Activated CD8-positive, alpha-beta memory T cell treated with anti-CD3 and anti-CD28 coated beads for 1 hour (primary cell): ENCODE measurements at places on chromosomes 2 and 18.

- DNase-seq = no peak
Observed at GRCh38 chr18:51582551-51582950, 385.1 kb upstream of the MEX3C start.

GRCh38 chr2:191303140-191304005 lies 58.2 kb downstream of the MYO1B start:
- DNase-seq = no peak

- DNase-seq = no peak
Observed at GRCh38 chr18:7741640-7742039, 174.5 kb downstream of the PTPRM start.

- DNase-seq = no peak
Observed at GRCh38 chr18:62702259-62702658, 13.1 kb upstream of the PHLPP1 start.

DNA sequence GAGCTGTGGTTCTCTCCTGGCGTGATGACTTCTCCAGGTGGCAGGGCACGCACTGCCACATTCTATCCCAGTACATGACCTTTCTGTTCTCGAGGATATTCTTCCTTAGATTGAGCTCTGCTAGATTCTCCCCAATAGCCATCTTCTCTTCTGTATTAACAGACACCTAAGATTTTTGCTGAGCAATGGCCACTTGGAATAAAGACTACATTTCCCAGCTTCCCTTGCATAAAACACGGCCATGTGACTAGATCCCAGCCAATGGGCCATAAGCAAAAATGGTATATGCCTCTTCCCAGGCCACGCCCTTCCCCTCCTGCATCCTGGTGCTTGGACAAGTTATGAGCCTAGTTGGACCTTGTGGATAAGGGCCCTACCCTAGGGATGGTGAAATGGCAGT lies 82.1 kb downstream of the EIF2AK3 start:
- DNase-seq = no peak

DNA sequence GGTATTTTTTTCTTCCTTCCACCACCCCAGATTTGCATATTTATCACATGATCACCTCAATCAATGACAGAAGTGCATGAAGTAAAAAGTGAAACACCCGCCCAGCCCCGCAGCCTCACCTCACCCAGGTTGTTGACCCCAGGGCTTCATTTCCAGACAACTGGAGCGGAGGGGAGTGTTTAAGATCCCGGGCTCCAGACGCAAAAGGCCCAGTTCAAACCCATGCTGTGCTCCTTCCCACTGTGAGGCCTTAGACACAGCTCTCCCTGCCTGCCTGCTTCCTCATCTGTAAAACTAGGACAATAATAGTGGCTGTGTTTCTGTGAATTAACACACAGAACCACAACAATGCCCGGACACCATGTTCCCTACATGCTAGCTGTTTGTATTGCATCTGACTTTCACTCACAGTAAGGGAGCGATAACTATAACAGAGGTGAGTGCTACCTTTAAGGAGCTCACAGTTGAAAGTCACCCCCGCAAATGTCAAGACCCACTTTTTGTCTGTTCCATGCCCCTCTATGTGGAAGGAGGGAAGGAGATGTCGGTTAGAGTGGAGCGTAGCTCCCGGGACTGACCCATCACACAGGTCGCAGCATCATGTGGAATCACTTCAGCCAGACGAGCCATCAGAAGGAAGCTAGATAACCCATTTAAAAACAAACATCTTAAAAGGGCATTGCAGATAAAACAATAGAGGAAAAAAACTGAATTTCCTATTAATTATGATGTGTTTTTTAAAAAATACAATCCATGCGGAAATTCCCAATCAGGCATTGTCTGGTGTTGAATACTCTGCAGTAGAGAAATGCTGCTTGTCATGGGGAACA lies 77.5 kb upstream of the DAPL1 start:
- no peak for DNase-seq

- DNase-seq = no peak
Observed at GRCh38 chr2:25380023-25380422, 38.3 kb upstream of the DNMT3A start.

GRCh38 chr18:7859122-7859521 lies 292.0 kb downstream of the PTPRM start:
- DNase-seq = no peak

GRCh38 chr18:34084635-34085034 lies 140.1 kb downstream of the NOL4 start:
- DNase-seq = no peak

GRCh38 chr2:235843591-235844395 lies 324.4 kb downstream of the GBX2 start:
- DNase-seq = no peak

GRCh38 chr2:122236152-122236874 lies 480.9 kb downstream of the TSN start:
- no peak for DNase-seq

DNA sequence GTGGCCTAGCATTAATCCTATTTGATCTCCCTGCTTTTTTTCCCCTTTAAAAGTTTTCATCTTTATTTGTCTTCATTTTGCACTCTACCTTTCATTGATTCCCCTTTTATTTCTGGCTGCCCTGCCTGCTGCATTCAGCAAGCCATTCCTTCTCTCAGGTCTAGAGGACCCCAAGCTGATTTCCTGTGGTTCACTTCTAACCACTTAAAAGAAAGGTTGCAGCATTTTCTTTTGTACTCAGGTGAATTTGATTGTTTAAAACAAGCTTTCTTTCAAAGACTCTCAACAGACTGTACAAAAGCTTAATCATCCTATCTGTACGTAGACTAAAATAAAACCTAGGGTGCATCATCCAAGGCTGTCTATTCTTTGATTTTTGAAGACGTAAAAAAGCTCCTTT lies 160.3 kb downstream of the CSRNP3 start:
- DNase-seq = no peak

DNA sequence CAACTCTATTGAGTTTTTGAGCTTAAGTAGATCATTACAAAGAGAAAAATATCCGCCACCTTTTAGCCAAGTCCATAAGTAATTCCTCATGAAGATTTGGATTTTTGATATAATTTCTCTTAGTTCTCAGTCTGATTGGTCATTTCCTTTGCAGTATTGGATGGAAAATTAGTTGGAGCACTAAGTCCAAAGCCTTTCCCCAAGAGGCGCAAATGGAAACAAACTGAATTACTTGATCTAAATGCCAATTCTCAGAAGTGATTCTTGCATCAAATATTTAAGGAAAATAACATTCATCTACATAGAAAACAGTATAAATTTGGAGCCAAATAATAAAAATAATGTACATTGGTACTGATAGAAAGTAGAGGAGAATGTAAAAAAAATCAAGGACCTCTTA lies 115.6 kb downstream of the CACNB4 start:
- no peak for DNase-seq

- no peak for DNase-seq
Observed at GRCh38 chr2:108634576-108635160, 84.6 kb upstream of the RANBP2 start.

DNA sequence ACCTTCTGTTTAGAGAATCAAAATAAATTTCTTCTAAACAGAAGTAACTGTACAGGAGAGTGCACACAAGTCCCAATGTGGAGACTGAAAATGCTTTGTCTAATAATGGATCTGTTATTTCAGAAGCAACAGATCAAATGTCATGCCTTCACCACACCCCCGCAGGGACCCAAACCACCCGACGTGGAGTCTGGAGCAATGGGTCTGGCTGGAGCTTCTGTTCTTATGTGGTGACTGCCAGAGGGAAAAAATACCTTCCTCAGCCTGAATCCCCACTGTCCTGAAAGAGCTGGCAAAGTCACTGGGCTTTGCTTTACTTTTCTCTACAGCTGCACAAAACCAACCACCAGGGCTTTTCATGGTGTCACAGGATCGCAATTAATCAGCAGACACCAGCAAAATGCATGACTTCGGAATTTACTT lies 119.0 kb upstream of the ZFP36L2 start:
- no peak for DNase-seq

GRCh38 chr2:43467891-43468290 lies 127.9 kb downstream of the THADA start:
- no peak for DNase-seq

GRCh38 chr2:96824079-96824870 lies 8.2 kb downstream of the CNNM3 start:
- no peak for DNase-seq
